Adrenal gland (tissue), 19 donors: ENCODE measurements at places on chromosomes 11 and 22. TPM values are rescaled to one million over a fixed set of nuclear protein-coding genes. Genes with fewer than 3 reads are reported as not detected.

DNA sequence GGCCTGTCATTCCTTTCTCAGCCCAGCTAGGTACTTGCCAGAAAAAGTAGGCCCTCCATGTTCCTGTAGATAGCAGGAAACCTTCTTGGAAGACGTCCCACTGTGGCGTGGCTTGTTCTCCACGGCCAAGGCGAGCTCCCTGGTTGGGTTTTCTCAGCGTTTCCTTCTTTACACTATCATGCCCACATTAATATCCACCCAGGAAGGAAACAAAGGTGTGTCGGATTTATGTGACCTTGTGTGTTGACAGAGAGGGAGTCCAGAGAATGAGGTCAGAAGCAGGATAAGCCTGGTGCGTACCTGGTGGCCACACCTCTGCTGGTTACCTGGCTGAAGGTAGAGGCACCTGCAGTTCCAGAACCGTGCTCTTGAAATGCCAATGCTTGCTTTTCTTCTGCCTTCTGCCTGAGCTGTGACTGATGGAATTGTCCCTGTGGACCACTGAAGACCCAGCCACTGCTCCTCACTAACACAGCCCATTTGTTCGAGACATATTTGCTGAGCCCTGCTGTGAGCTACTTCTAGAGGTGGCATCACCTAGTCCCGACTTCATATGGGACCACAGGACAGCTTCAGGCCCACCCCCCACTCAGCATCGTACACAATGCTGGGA, 7.9 kb downstream of the ASPHD2 start:
- H3K4me1 ChIP-seq, result no peaks in the 10 kb centered on the region
- no peaks in the 10 kb centered on the region for H3K27me3 ChIP-seq
- H3K4me3 ChIP-seq, result no peak overlapping the region
- DNase-seq, result no peak
- H3K27ac ChIP-seq, result no peak overlapping the region
- H3K36me3 ChIP-seq, result no peaks in the 10 kb centered on the region

- no peaks in the 10 kb centered on the region for H3K36me3 ChIP-seq
- H3K4me1 ChIP-seq, result no peaks in the 10 kb centered on the region
- no peaks in the 10 kb centered on the region for H3K27me3 ChIP-seq
- DNase-seq, result no peak
- no peak overlapping the region for H3K27ac ChIP-seq
These were observed 525 bp downstream of the SLC22A12 start for GRCh38 chr11:64591257-64592233.

Gene DGCR6
- total RNA-seq, result 2.0 TPM

Gene OR8H3
- not detected for total RNA-seq

DNA sequence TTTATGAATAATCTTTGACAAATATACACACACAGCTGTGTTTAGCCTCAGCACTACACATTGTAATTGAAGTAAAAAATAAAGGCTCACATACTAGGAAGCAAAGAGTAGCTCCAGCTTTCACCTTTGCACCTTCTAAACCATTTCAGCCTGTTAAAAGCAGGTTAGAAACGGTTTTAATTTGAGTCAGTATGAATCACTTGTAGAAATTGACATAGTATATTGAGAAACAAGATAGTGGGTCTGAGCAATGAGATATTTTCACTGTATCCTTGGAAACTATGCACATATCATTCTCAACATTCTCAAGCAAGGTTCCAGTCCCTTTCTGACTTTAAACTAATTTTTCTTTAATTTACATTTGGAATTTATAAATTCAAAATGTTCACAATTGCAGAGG, 380.3 kb downstream of the AASDHPPT start:
- H3K27ac ChIP-seq, result no peak overlapping the region
- no peaks in the 10 kb centered on the region for H3K36me3 ChIP-seq
- no peaks in the 10 kb centered on the region for H3K27me3 ChIP-seq
- no peak for DNase-seq
- no peak overlapping the region for H3K4me3 ChIP-seq
- H3K4me1 ChIP-seq, result peaks cover 23% of the 10 kb centered on the region

DNA sequence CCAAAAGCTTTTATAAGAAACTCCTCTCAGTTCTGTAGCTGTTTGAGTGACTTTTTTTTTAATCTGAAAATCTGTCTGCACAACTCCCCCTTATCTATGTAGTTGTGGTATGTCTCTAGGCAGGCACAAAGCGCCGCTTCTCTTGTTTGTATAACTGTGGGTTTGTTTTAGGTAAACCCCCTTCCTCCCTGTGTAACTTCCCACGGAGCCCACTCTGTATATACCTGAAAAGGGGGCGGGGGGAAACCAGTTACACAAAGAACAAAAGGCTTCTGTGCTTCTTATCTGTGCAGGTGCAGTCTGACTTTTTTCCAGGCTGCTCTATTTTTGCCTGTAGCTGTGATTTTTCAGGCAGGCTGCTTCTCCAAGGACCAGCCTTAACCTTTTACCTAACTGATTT, 13.2 kb downstream of the OR10AG1 start:
- no peak overlapping the region for H3K4me3 ChIP-seq
- no peaks in the 10 kb centered on the region for H3K27me3 ChIP-seq
- no peaks in the 10 kb centered on the region for H3K36me3 ChIP-seq
- no peak for DNase-seq

- H3K27ac ChIP-seq, result no peak overlapping the region
- no peaks in the 10 kb centered on the region for H3K4me1 ChIP-seq
- H3K36me3 ChIP-seq, result no peaks in the 10 kb centered on the region
- DNase-seq, result no peak
These were observed 187.1 kb upstream of the DDI1 start for GRCh38 chr11:103849366-103849765.

DNA sequence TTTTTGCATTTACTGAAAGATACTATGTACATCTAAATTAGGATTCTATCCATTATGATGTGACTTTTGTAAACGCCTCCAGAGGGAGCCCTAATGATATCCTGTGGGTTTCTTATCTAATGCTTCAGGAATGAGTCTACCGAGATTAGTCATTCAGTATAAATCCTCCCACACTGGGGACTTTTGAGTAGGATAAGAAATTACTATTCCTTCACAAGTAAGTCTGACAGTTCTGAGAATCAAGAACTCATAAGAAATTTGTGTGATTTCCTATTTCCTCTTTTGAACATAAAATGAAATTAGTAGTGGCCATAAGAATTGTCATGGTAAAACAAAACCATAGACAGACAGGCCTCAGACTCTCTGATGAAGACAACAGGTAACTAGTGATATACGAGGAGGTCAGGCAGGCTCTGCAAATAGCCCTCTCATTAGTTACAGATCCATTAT, 10.0 kb upstream of the OR5M1 start:
- no peaks in the 10 kb centered on the region for H3K4me1 ChIP-seq
- H3K27ac ChIP-seq, result no peak overlapping the region
- no peak for DNase-seq
- H3K27me3 ChIP-seq, result no peaks in the 10 kb centered on the region
- H3K36me3 ChIP-seq, result no peaks in the 10 kb centered on the region

Gene FAM227A
- total RNA-seq, result 0.43 TPM
